Dermis microvascular lymphatic vessel endothelial cell (primary cell): ENCODE measurements at places on chromosomes 16 and 17. TPM values are rescaled to one million over a fixed set of nuclear protein-coding genes. Genes with fewer than 3 reads are reported as not detected.
A peak's percentile ranks its signal among the peaks of the same experiment; 100 is the strongest.

NPTX1 gene
- under 0.01 and 0.13 TPM in 2 replicates for total RNA-seq

LCAT gene
- 1.8 and 5.7 TPM in 2 replicates for total RNA-seq

TK1 gene
- 79.3 and 147 TPM in 2 replicates for total RNA-seq

FN3K gene
- total RNA-seq: 3.5 and 6.4 TPM in 2 replicates

SCNN1G gene
- 0.13 and 0.26 TPM in 2 replicates for total RNA-seq

WRAP53 gene
- total RNA-seq: 6.9 and 7.0 TPM in 2 replicates

CCDC78 gene
- total RNA-seq: 0.26 and 0.76 TPM in 2 replicates

DNA sequence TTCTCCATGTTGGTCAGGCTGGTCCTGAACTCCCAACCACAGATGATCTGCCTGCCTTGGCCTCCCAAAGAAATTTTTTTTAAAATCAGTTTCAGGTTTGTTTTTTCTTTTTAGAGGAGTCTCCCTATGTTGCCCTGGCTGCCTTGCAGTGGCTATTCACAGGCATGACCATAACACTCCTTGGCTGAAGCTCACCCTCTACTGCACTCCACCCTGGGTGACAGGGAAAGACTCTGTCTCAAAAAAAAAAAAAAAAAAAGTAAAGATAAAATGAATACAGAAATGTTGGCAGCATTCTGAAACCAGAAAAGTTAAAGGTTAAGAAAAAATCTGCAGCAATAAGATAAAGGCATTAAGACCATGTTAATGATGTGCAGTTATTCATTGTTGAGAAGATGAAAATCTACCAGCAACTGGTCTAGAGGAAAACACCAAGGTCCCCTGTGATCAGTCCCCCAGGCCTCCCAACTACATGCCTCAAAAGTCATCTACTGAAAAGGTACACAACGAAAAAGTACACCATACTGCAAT is 15.1 kb downstream of the YWHAE start:
- DNase-seq: no peak

DNA sequence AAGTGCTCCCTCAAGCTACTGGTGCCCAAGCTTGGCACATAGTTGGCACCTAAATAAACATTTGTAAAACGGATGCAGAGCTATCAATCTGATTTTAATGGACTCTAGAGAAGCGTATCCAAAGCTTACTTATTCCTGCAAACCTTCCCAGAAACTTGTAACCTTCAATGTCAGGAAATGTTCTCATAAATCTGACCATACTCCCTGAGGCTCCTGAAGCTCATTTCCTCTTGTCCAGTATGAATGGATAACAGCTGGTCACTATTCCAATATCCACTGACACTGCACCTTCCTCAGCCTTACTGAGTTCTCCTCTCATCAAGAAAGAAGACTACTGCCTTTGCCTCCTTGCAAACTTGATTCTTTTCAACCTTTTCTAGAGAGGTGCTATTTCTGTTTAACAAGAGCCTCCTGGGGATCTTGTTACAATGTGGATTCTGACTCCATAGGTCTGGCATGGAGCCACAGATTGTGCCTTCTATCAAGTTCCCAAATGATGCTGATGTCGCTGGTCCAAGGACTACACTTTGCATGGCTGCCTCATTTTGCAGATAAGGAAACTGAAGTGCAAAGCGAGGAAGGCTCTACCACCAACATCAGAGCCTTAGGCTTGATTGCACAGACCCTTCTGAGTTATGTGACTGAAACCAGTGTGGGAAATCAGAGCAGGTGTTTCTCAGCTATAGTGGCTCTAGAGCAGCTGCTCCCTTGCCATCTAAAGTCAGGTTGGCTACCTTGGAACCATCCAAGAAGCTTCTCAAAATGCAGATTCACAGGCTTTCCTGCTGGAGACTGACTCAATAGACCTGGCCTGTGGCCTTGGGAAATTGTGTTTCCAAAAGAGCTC is 377.8 kb downstream of the SOX9 start:
- no peak for DNase-seq

GRCh38 chr17:43456661-43457361 is 27.0 kb upstream of the DHX8 start:
- DNase-seq: peak; percentile 35

GRCh38 chr17:76565728-76566612 is 19.7 kb downstream of the ST6GALNAC2 start:
- no peak for DNase-seq

- DNase-seq: no peak
Measured at GRCh38 chr16:75130150-75130771, 13.7 kb upstream of the LDHD start.

DNA sequence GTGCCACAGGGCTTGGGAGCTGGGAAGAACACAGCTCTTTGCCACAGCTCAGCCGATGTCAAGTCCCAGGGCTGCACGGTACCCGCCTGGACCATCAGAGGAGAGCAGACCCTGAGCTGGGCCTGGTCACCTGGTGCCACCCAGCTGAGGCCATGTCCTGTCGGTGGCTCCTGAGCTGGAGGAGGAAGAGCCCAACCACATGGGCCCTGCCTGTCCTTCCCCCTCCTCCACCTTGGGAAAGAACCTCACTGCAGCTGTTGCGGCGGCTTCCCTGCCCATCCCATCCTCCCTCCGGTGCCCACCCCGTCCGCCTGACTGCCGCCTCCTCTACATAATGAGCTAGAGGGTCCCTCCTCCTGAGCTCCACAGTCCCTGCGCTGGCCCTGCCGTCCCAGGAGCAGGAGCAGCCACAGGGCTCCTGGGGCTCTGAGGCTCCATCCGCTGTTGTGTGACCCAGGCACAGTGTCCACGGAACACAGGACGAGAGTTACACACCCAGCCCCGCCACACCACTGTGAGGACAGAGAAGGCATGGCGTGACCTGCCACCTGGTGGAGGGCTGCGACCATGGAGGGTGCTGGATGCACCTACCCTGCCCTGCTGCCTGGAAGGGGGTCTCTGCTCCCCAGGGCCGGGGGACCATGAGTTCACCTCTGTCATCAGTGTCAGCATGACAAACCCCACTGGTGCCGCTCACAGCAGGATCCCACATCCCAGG is 21.4 kb upstream of the CHMP6 start:
- peak; percentile 7 for DNase-seq

DNA sequence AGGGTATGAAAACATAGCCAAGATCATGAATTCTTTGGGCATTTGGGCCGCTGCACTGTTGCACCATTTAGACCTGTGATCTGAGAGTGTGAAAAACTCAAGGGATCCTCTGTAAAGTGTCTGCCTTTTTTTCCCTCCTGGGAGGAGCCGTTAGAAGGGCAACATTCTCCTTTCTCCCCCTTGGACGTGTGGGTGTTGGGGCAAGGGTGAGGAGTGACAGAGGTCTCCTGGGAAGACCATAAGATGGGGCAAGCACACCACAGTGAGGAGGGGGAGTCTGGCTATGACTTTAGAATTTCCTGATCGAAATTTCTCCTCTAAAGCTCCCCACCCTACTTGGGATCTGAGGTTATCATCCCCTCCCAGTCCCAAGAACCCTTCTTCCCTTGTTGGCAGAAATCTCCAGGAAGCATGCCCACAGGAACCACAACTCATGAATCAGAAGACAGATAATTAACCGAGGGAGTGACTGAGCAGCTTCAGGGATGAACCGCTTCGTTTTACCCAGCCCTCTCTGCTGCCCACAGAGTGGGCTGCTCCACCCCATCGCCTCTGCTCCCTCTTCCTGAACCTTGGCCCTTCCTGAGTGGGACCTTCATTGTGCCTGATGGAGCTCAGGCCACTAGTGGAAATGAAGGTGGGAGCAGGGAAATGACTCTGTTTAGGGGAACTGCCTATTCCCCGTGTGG is 4.2 kb downstream of the ITGB3 start:
- no peak for DNase-seq

GRCh38 chr17:60224064-60224463 is 74.3 kb downstream of the CA4 start:
- DNase-seq: no peak

DNA sequence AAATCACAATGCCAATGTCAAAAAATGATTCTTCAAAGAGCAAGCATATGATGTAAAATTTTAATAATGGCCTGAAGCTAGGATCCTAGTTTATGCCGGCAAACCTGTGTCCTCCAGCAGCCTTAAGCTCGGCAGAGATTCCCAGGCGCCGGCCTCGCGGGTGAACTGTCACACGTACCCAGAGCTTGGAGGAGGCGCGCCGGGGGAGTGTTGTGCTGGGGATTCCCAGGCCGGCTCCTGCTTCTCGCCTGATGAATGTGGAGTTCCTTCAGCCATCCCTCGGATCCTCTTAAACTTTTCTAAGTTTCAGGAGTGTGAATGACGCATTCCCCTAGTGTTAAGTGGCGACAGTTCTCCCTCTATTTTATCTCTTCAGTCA is 19.1 kb upstream of the NTN1 start:
- no peak for DNase-seq

DNA sequence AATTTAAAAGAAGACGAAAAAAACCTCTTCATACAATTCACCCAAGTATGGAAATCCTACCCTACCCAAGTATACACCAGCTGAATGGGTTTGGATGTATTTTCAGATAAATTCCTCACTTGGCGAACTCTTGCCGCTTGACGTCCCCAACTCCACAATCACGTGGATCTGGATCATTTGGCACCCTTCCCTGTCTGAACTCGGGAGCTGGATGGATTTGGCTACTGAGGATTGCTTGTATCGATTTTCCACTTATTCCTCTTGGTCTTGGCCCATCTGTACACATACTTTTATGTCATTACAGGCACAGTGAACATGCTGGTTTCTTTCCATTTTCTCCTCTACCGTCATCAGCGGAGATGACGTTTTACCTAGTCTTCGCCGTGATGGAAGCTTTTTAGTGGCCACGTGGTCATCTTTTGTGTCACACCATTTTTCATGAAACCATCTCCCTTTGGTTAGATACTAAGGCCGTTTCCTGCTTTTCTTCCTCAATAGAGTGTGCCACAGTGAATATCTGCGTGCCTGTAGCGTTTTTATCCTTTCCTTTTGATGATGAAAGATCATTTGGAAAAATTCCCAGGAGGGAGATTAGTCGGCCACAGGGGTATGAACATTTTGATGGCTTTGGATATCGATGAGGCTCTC is 47.1 kb downstream of the CMIP start:
- DNase-seq: peak; percentile 77

- no peak for DNase-seq
Measured at GRCh38 chr17:48993951-48994350, 3.2 kb upstream of the IGF2BP1 start.

- no peak for DNase-seq
Measured at GRCh38 chr17:58285422-58285810, 4.7 kb upstream of the MPO start.

DNA sequence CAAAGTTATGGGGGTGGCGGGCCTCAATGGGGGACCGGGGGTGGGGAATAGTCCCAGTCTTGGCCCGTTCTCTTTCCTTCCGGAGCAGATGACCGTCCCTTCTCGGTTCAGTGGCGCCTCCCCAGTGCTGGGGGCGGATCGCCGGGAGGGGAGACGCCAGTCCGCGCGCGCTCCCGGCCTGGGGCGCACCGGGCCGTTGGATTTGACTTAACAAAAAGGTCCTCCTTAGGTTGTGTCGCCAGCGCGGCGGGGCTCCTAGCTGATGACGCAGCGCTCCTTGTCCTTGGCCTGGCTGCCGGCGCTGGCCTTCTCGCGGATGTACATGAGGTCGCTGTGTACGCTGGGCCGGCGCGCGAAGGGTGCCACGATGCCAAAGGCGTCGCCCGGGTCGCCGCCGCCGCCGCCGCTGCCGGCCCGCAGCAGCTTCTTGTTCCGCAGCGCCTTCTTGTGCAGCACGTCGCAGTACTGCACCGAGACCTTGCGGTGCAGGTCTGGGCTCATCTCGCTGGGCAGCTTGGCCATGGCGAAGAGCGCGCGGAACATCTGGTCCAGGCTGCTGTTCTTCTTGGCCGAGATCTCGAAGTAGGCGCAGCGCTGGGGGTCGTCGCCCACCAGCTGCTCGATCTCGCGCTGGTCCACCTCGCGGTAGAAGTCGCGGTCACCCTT is 1.2 kb downstream of the RASD1 start:
- no peak for DNase-seq

- DNase-seq: no peak
Measured at GRCh38 chr17:61160789-61161445, 238.7 kb upstream of the TBX2 start.

DNA sequence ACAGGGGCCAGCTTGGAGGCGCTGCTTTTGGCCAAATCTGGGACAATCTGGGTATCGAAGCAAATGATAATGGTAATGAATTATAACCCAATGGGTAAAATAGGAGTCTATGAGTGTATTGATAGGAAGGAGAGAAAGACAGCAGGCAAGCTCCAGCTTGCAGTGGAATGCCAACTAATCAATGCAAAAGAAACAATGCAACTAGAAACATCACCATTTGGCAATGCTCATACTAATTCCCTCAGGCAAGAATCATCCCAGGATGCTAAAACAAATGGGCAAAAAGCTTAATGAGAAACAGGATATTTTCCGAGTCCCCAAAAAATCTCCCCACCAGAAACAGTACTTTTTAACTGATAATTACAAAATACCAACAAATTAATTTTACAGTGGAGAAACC is 64.7 kb downstream of the ADCY9 start:
- no peak for DNase-seq

- DNase-seq: no peak
Measured at GRCh38 chr17:33976831-33977230, 278.3 kb upstream of the CCL2 start.

GRCh38 chr16:24139282-24139681 is 116.9 kb upstream of the CACNG3 start:
- no peak for DNase-seq

GRCh38 chr16:69773260-69773947 is 11.3 kb downstream of the WWP2 start:
- no peak for DNase-seq

- no peak for DNase-seq
Measured at GRCh38 chr17:36741019-36741902, 139.9 kb downstream of the MRM1 start.

DNA sequence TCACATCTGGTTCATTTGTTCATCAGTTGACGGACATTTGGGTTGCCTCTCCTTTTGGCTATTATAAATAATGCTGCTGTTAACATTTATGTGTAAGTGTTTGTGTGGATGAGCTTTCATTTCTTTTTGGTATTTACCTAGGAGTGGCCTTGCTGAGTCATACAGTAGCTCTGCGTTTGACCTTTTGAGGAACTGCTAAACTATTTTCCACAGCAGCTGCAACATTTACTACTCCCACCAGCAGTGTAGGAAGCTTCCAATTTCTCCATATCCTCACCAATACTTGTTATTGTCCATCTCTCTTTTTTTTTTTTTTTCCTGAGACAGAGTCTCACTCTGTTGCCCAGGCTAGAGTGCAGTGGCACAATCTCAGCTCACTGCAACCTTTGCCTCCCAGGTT is 20.7 kb upstream of the PLCG2 start:
- DNase-seq: no peak

GRCh38 chr17:82299452-82299851 is 18.0 kb downstream of the CD7 start:
- no peak for DNase-seq

DNA sequence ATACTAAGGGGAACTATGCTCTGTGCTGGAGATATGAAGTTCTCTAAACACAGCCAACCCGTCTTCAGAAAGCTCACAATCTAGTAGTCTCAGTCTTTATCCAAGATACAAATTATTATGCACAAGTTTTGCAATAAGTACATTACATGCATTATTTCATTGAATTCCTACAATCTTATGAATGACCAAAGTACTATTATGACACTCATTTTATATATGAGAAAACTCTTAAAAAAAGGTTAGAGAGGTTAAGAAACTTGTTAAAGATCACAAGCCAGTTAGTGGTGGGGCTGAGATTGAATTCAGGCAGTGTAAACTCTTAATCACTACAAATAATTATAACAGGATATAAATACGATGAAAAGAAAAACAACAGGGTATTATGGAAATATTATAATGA is 4.7 kb upstream of the BRIP1 start:
- no peak for DNase-seq
